Activated naive CD8-positive, alpha-beta T cell treated with anti-CD3 and anti-CD28 coated beads, Interleukin-2, amount 10 ng/mL, durations not matched to agents 7 days and 5 days (primary cell): ENCODE measurements at places on chromosomes 7 and 10. TPM values are rescaled to one million over a fixed set of nuclear protein-coding genes. Genes with fewer than 3 reads are reported as not detected.
A peak's percentile ranks its signal among the peaks of the same experiment; 100 is the strongest.

DNA sequence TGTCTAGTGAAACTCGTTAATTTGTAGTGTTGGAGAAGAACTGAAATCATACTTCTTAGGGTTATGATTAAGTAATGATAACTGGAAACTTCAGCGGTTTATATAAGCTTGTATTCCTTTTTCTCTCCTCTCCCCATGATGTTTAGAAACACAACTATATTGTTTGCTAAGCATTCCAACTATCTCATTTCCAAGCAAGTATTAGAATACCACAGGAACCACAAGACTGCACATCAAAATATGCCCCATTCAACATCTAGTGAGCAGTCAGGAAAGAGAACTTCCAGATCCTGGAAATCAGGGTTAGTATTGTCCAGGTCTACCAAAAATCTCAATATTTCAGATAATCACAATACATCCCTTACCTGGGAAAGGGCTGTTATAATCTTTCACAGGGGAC is 187.6 kb downstream of the CFTR start:
- no peak overlapping the region for H3K4me3 ChIP-seq
- no peaks in the 10 kb centered on the region for H3K36me3 ChIP-seq
- H3K4me1 ChIP-seq, result no peaks in the 10 kb centered on the region
- H3K27ac ChIP-seq, result no peak overlapping the region
- H3K27me3 ChIP-seq, result no peaks in the 10 kb centered on the region
- DNase-seq, result no peak

NODAL gene
- not detected for total RNA-seq

- DNase-seq, result no peak
- H3K27me3 ChIP-seq, result peaks cover 9% of the 10 kb centered on the region
- H3K4me1 ChIP-seq, result peaks cover 11% of the 10 kb centered on the region
- H3K27ac ChIP-seq, result no peak overlapping the region
- H3K4me3 ChIP-seq, result no peak overlapping the region
Measured at GRCh38 chr7:44194562-44195145, 5.4 kb upstream of the GCK start.

DNA sequence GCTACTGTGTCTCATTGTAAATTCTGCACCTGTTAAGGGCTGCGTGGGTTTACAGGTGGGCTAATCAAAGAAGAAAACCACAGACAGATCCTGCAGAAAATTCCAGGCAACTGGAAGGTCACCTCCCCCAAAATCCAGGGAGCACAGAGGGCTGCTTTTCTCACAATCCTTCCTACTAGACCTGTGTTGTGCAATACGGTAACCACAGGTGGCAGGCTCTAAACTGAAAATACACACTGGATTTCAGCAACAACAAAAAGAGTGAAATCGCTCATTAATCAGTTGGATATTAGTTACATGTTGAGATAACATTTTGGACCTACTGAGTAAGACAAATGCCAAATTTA is 83.2 kb downstream of the SLC16A9 start:
- no peak overlapping the region for H3K4me3 ChIP-seq
- DNase-seq, result no peak
- H3K27me3 ChIP-seq, result peaks cover 15% of the 10 kb centered on the region
- H3K36me3 ChIP-seq, result no peaks in the 10 kb centered on the region
- H3K4me1 ChIP-seq, result peaks cover 4% of the 10 kb centered on the region
- H3K27ac ChIP-seq, result no peak overlapping the region

SEMA4G gene
- 0.54 TPM for total RNA-seq

GRCh38 chr7:150753826-150754603 is 16.8 kb downstream of the GIMAP5 start:
- peaks cover 2% of the 10 kb centered on the region for H3K27me3 ChIP-seq
- no peak for DNase-seq
- peak overlapping the region; percentile 55 for H3K4me3 ChIP-seq
- H3K4me1 ChIP-seq, result peaks cover 55% of the 10 kb centered on the region
- no peaks in the 10 kb centered on the region for H3K36me3 ChIP-seq

TSC22D4 gene
- total RNA-seq, result 157 TPM

LRRC17 gene
- total RNA-seq, result not detected

SFMBT2 gene
- 52.4 TPM for total RNA-seq

- no peak for DNase-seq
- H3K4me3 ChIP-seq, result no peak overlapping the region
- peaks cover 7% of the 10 kb centered on the region for H3K27me3 ChIP-seq
- no peaks in the 10 kb centered on the region for H3K36me3 ChIP-seq
- no peak overlapping the region for H3K27ac ChIP-seq
Measured at GRCh38 chr7:48004032-48004431, 24.6 kb upstream of the HUS1 start.

HOXA10 gene
- total RNA-seq, result not detected

DNA sequence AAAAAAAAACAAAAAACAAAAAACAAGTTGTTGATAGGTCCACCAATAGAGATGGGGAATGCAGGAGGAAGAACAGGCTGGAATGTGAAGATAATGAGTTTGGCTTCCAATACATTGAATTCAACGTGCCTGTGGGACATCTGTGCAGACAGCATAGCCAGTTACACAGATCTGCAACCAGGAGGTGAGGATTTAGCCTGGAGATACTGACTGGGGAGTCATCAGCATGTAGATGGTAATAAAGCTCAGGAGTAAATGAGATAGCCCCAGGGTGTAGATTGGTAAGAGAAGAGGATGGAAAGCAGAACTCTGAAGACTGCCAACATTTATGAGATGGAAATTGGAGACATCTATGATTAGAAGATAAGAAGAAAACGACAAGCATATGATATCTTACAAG is 4.7 kb upstream of the TRIM8 start:
- no peak for DNase-seq
- no peaks in the 10 kb centered on the region for H3K36me3 ChIP-seq
- peaks cover 24% of the 10 kb centered on the region for H3K4me1 ChIP-seq
- H3K27me3 ChIP-seq, result peaks cover 2% of the 10 kb centered on the region

DNA sequence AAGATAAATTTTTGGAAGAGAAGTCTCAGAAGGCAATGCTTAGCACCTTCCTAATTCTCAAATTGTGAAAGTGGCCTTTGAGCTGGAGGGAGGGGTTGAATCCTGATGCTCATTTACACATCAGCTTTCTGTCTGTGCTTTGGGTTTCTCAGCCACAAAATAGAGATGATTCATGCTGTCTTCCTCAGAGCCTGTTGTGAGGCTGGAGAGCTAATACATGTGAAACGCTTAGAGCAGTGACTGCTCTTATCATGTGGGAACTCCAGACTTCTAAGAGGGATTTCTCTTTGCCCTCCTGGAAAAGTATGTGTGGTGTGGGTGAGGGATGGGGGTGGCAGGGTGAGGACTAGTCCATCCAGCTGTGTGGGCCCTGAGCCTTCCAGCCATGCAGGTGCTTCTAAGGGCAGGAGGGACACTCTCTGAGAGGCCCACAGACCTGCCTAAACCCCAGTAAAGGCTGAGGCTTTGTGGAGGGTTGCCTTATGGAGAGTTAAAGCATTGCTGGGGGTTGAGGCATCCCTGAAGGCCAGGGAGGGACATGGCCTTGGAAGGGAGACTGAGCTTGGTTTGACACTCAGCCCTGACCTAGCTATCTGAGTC is 4.8 kb upstream of the EVX1 start:
- H3K27ac ChIP-seq, result no peak overlapping the region
- DNase-seq, result no peak
- H3K4me3 ChIP-seq, result no peak overlapping the region
- H3K4me1 ChIP-seq, result peaks cover 14% of the 10 kb centered on the region
- H3K36me3 ChIP-seq, result no peaks in the 10 kb centered on the region
- H3K27me3 ChIP-seq, result peaks cover 88% of the 10 kb centered on the region

GRCh38 chr10:17586821-17587234 is 30.3 kb downstream of the HACD1 start:
- peaks cover 12% of the 10 kb centered on the region for H3K4me1 ChIP-seq
- peak overlapping the region; percentile 71 for H3K27ac ChIP-seq
- H3K4me3 ChIP-seq, result peak overlapping the region; percentile 63
- no peaks in the 10 kb centered on the region for H3K27me3 ChIP-seq
- no peak for DNase-seq
- no peaks in the 10 kb centered on the region for H3K36me3 ChIP-seq

- DNase-seq, result no peak
- no peak overlapping the region for H3K4me3 ChIP-seq
- no peak overlapping the region for H3K27ac ChIP-seq
- H3K4me1 ChIP-seq, result no peaks in the 10 kb centered on the region
Measured at GRCh38 chr7:51689547-51689946, 372.9 kb upstream of the COBL start.

NACAD gene
- total RNA-seq, result 0.11 TPM

GRCh38 chr10:4359003-4359402 is 467.0 kb upstream of the AKR1E2 start:
- H3K27me3 ChIP-seq, result peaks cover 48% of the 10 kb centered on the region
- H3K4me3 ChIP-seq, result no peak overlapping the region
- H3K27ac ChIP-seq, result no peak overlapping the region
- no peaks in the 10 kb centered on the region for H3K4me1 ChIP-seq

GRCh38 chr10:10818082-10818481 is 199.6 kb upstream of the CELF2 start:
- no peaks in the 10 kb centered on the region for H3K36me3 ChIP-seq
- H3K27me3 ChIP-seq, result peaks cover 5% of the 10 kb centered on the region
- H3K4me1 ChIP-seq, result no peaks in the 10 kb centered on the region
- no peak overlapping the region for H3K4me3 ChIP-seq

CACNB2 gene
- total RNA-seq, result not detected

DNA sequence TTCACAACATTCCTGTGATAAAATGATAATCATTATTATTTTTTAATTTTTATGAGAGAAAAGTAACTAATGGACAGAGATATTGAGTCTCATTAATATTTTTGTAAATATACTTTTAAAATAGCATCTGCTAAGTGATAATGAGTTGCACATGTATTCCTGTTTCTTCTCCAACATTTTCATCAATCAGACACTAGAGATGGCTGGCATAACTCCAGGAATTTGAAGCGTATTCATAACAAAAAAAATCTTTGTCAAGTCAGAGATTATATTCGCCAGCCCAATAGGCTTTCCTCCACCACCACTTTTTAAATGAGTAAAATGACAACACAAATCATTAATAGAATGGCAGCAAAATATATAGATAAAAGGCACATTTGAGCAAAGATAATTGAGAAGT is 524.0 kb upstream of the KCND2 start:
- H3K27ac ChIP-seq, result no peak overlapping the region
- H3K36me3 ChIP-seq, result no peaks in the 10 kb centered on the region
- no peaks in the 10 kb centered on the region for H3K27me3 ChIP-seq
- no peaks in the 10 kb centered on the region for H3K4me1 ChIP-seq

IRF5 gene
- total RNA-seq, result 8.2 TPM

GRCh38 chr10:52652431-52653262 is 119.9 kb downstream of the MBL2 start:
- DNase-seq, result no peak
- H3K27me3 ChIP-seq, result no peaks in the 10 kb centered on the region
- no peak overlapping the region for H3K4me3 ChIP-seq
- H3K27ac ChIP-seq, result no peak overlapping the region
- no peaks in the 10 kb centered on the region for H3K4me1 ChIP-seq
- H3K36me3 ChIP-seq, result no peaks in the 10 kb centered on the region

DNA sequence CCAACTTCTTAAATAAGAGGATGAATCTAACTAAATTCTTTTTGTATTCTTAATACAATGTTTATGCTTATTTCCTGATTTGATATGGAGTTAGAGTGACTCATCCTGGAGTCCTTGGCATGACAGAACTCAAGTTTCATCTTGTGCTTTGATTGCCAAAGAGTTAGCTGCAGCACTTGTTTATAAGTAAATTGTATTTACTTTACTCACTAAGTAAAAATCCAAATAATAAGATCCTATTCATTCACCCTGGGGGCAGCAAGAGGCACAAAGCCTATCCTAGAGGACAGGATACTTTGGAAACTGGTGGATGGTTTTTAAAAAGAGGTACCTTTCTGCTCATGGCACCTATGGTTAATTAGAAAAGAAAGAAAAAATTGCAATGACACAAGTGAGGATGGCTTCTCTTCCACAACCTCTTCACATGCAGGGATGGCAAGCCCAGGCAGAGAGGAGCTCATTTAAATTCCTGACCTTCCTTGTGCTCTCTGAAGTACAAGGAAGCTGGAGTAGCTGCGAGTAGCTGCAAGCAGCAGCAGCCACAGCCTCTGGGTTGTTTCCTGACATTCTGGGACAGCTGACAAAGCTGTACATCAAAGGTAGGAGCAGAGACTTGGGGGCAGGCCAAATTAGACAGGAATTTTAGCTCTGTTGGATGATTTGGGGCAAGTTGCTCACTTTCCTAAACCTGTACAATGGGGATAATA is 28.5 kb upstream of the CROT start:
- no peak overlapping the region for H3K4me3 ChIP-seq
- no peaks in the 10 kb centered on the region for H3K36me3 ChIP-seq
- peaks cover 2% of the 10 kb centered on the region for H3K27me3 ChIP-seq
- no peak overlapping the region for H3K27ac ChIP-seq
- no peak for DNase-seq
- no peaks in the 10 kb centered on the region for H3K4me1 ChIP-seq
